Muscle of arm (tissue), 14 donors: ENCODE measurements at places on chromosomes 2 and 18.

DNA sequence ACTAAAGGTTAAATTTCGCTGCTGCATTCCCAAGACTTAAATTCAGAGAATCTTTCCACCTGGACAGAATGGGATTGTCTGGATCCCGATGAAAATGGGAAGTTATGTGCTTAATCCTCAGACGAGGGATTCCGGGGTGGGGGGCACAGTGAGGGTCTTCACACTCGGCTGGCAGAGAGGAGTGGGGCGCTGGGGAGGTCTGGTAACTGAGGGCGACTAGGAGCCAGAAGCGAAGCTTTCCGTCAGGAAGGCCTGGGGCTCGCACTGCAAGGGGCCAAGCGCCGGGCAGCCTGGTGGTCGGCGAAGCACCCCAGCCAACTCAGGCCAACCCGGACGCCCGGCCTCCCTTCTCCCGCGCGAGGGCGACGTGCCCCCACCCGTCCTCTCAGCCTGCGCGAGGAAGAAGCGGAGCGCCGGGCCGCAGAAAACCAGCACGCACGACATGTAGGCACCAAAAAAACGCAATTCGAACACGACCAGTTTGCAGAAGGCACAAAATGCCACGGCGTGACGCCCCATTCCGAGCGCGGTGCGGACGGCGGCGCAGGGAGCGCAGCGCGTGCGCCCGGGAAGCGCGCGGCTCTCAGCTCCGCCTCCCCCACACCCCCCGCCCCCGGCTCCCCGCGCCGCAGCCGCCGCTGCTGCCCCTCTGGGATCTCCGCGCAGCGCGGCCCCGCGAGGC, 188.1 kb downstream of the ZEB2 start:
- DNase-seq: peak; percentile 78

DNA sequence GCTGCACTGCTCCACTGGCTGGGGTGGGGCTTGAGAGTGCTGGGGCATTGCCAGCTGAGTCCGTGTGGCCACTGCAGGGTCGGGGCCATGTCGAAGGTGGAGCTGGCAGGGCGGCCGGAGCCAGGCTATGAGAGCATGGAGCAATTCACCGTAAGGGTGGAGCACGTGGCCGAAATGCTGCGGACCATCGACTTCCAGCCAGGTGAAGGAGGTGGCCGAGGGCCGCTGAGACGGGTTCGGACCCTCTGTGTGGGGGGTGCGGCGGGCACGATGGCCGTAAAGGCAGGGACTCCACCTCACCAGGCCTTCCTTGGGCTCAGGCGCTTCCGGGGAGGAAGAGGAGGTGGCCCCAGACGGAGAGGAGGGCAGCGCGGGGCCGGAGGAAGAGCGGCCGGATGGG, 2.1 kb downstream of the UCN start:
- no peak for DNase-seq

- no peak for DNase-seq
Observed at GRCh38 chr18:76572518-76573247, 77.6 kb upstream of the ZNF516 start.

- no peak for DNase-seq
Observed at GRCh38 chr2:236916651-236917050, 169.0 kb upstream of the COPS8 start.

DNA sequence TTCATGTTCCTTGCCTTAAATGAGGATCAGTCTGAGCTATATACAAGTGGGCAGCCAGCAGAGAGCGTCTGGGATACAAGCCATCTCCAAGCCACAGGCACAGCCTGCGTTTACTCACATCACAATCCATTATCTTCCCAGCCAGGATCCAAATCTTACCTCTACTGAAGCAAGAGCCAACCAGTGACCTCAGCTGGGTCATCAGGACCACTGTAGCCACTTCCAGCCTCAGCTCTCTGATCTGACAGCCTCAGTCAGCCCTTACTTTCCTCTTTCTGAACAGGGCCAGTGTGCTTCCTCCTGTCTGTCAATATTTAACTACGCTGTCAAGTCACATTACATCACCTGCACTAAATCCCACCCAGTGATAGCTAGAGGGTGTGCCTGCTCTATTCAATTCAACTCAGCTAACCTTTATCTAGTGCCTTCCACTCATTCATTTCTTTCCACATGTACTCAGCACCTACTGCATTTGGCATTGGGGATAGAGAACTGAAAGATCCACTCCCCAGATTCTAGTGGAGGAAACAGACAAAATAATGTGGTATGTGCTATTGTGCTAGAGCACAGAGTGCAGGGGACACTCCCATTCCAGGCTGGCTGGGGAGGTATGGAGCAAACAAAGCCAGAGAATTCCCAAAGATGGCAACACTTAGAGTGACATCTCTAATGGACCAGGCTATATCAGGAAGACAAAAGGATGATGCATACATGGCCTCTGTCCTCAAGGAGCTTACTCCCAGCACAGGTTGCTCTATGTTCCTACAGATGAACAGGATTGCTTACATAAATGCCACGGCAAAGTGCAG, 146.5 kb downstream of the NCKAP5 start:
- DNase-seq: no peak

GRCh38 chr2:170488807-170489206, 226.3 kb upstream of the SP5 start:
- no peak for DNase-seq

- DNase-seq: no peak
Observed at GRCh38 chr2:27209621-27210401, 2.0 kb upstream of the ATRAID start.

DNA sequence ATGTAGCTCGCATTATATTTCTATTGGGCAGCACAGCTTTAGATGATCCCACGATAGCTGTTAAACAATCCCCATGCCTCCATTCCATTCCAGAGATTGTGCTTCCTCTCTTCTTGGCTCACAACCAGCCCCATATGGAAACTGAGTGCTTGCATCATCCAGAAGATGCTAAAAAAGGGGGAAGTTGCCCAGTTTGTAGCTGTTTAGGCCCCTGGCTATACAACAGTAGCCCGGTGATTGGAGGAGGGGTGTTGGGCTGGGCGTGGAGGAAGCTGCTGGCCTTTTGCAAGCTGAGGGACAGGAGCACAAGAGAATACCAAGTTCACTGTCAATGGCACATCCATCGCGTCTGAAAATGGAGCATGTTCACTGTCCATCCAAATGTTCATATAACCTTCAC, 360.2 kb downstream of the ALK start:
- peak; percentile 35 for DNase-seq

DNA sequence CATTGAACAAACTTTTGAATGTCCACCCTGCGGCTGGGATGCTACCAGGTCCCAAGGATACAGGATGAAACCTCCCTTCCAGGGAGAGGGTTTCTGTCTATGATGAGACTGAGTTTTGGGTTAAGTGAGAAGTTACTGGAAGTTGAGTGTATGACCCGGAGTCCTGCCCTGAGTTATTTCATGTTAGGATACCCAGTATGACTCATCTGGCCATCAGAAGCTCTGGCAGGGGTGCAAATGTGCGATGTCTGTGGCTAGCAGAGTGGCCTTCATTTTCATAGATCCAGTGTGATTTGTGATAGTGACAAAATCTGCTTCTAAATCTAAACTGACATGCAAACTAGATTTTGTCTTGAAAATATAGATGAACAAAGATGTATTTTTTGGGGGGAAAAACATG, 55.3 kb downstream of the KCTD1 start:
- DNase-seq: no peak

DNA sequence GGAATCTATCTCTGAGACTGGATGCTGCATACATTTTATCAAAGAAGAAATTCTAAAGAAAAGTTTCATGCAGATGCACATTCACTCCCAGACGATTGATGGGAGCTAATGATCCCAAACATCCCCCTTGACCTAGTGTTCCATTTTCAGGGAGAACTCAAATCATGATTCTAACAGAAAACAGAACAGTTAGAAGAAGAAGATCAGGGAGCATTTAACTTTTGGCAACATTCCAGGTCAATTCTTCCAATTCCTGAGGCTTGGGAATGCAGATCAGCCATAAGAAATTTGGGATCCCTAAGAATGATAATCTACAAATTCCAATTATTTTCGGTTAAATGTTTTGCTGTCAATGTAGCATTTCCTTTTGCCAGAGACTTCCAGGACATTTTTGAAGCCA, 96.6 kb downstream of the CPO start:
- DNase-seq: no peak

GRCh38 chr2:221310730-221311129, 261.4 kb downstream of the EPHA4 start:
- DNase-seq: no peak

DNA sequence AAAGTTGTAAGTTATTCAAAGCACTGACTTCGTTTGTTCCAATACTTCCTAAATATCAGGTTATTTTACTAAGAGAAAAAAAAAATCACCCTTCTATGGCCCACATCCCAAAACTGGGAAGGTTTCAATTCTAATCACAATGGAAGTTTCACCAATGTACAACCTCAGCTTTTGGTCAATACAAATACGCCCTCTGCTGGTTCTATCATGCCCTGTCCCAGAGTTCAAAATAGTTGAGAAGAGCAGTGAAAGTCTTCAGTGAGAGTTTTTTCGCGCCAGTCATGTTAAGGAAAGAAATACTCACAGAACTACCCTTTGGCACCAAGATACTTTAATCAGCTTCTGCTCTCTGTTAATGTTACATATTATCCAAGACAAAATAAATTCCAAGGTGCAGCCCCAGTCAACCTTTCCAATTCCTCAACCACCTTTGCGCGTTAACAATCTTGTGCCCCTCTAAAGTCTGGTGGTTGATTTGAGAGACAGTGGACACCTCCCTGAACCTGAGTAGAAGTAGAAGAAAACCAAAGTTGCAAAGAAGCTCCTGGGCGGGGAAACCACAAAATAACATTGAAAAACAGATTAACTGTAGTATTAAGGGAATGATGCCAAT, 59.9 kb downstream of the SUMO1 start:
- DNase-seq: peak; percentile 70

DNA sequence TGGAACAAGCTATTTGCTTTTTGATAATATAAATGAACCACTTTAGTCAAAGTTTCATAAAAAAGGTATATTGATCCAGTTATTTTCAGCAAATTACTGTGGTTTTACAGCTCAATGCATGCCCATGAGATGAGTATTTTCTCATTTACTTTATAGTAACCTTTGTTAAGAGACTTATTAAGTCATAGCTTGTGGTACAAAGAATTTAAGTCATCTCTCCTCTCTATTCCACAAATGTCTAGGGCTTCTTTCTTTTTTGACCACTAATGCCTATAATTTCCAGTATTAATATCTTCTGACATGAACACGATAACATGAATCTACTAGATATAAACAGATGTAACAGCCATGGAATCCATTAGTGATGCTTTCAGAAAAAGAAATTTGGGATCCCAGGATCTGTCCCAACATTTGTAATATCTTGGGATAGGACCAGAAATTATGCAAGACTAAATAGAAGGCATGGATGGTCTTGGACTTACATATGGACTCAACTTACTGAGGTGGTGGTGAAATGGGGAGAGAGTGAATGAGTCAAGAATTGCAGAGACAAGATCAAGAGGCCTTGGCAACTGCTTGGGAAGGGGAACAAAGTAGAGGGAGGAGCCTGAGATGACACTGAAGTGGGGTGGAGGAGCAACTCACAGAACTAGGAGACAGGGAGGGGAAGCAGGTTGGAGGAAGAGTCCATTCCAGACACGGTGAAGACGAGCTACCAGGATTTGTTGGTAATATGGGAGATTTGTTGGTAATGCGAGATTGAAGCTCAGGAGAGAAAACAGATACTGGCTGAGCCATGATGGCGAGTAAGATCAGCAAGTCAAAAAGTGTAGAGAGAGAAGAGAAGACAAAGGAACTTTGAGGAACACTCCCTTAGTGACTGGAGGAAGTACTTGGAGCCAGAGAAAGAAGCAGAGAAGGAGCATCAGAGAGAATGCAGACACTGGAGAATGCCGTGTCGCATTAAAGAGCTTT, 42.4 kb upstream of the KDM3A start:
- DNase-seq: no peak
